ENCODE measurements at places on chromosomes 5 and 9. TPM values are rescaled to one million over a fixed set of nuclear protein-coding genes. Genes with fewer than 3 reads are reported as not detected.

Gene ERP44
- 13.3 TPM for total RNA-seq

- H3K27me3 ChIP-seq: peaks cover 3% of the 10 kb centered on the region
- no peak overlapping the region for H3K27ac ChIP-seq
- no peak for DNase-seq
Observed at GRCh38 chr9:135908093-135908753, 877 bp upstream of the CAMSAP1 start.

Gene FAM174A
- total RNA-seq: 4.0 TPM

DNA sequence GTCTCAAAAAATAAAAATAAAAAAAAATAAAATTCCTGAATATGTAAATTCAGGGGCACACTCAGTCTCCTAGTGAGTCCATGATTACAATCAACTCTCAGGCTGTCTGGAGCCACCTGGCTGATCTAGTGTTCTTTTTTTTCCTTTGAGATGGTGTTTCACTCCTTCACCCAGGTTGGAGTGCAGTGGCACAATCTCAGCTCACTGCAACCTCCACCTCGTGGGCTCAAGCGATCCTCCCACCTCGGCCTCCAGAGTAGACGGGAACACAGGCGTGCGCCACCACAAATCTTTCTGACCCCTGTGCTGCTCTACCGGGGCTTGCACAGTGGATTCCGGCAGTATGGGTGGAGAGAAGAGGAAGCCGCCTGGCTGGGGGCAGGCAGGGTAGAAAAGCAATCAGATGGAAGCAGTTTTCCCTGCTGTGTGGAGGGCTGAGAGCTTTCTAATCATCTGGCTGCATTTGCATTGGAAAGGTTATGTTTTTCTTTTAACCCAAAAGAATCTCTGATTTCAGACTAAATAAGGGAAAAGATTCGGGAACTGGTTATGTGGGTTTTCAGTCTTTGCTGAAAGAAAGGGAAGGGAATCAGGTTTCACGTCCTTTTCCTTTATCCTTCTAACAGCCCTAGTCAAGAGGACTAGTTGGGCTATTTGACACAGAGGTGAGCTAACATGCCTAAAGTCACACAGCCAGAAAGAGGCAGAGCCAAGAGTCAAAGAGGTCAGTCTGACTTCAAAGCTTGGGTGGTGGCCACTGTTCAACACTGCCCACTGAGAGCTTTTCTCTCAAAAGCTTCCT, 26.3 kb upstream of the CORO2A start:
- H3K27me3 ChIP-seq: no peaks in the 10 kb centered on the region
- no peak for DNase-seq
- no peak overlapping the region for H3K4me3 ChIP-seq
- H3K36me3 ChIP-seq: no peaks in the 10 kb centered on the region
- H3K27ac ChIP-seq: no peak overlapping the region

GRCh38 chr9:77498891-77499290, 149.2 kb downstream of the GNA14 start:
- H3K4me1 ChIP-seq: no peaks in the 10 kb centered on the region
- H3K27ac ChIP-seq: no peak overlapping the region
- no peak overlapping the region for H3K4me3 ChIP-seq
- no peaks in the 10 kb centered on the region for H3K27me3 ChIP-seq
- no peaks in the 10 kb centered on the region for H3K36me3 ChIP-seq

DNA sequence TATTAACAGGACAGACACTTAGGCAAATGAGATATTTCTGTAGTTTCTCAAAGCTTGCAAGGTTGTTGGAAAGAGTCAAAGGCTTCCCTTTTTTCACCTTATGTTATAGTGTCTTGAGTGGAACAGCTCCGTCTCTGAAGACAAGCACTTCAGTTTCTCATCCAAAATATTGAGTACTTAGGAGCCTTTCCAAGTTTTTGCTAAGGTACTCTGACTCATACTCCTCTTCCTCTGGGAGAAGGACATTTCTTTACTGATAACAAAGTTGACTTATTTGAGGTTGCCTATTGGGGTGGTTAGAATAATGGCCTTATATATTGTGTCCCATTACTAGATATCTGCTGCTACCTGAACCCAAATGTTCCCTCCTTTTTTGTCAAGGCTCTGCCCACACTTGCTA, 869.6 kb downstream of the MAT2B start:
- H3K4me3 ChIP-seq: no peak overlapping the region
- no peaks in the 10 kb centered on the region for H3K4me1 ChIP-seq
- H3K36me3 ChIP-seq: no peaks in the 10 kb centered on the region
- DNase-seq: no peak

Gene ZNF346
- 41.5 TPM for total RNA-seq

Gene IFNA13
- not detected for total RNA-seq

- H3K4me3 ChIP-seq: no peak overlapping the region
- no peaks in the 10 kb centered on the region for H3K27me3 ChIP-seq
- DNase-seq: no peak
- no peak overlapping the region for H3K27ac ChIP-seq
Observed at GRCh38 chr9:21119093-21119770, 22.4 kb downstream of the IFNW1 start.

GRCh38 chr5:41831155-41831554, 39.1 kb downstream of the OXCT1 start:
- no peaks in the 10 kb centered on the region for H3K27me3 ChIP-seq
- DNase-seq: no peak
- peaks cover 40% of the 10 kb centered on the region for H3K36me3 ChIP-seq
- no peak overlapping the region for H3K4me3 ChIP-seq
- peaks cover 7% of the 10 kb centered on the region for H3K4me1 ChIP-seq
- H3K27ac ChIP-seq: no peak overlapping the region

GRCh38 chr5:40486437-40487275, 193.1 kb upstream of the PTGER4 start:
- no peaks in the 10 kb centered on the region for H3K36me3 ChIP-seq
- no peak overlapping the region for H3K4me3 ChIP-seq
- no peaks in the 10 kb centered on the region for H3K4me1 ChIP-seq

GRCh38 chr9:134980516-134980915, 62.8 kb upstream of the FCN1 start:
- no peaks in the 10 kb centered on the region for H3K4me1 ChIP-seq
- no peak for DNase-seq
- H3K27ac ChIP-seq: no peak overlapping the region
- H3K4me3 ChIP-seq: no peak overlapping the region
- no peaks in the 10 kb centered on the region for H3K36me3 ChIP-seq

- no peaks in the 10 kb centered on the region for H3K36me3 ChIP-seq
- peak; percentile 69 for DNase-seq
- H3K27ac ChIP-seq: peak overlapping the region; percentile 100
- peaks cover 66% of the 10 kb centered on the region for H3K4me1 ChIP-seq
Observed at GRCh38 chr9:124659099-124659659, 111.9 kb downstream of the NR6A1 start.

Gene PLAC8L1
- total RNA-seq: 1.8 TPM

GRCh38 chr5:170405817-170406216, 16.6 kb upstream of the KCNMB1 start:
- H3K27me3 ChIP-seq: no peaks in the 10 kb centered on the region
- H3K4me1 ChIP-seq: peaks cover 10% of the 10 kb centered on the region
- H3K4me3 ChIP-seq: no peak overlapping the region
- no peaks in the 10 kb centered on the region for H3K36me3 ChIP-seq
- no peak overlapping the region for H3K27ac ChIP-seq

DNA sequence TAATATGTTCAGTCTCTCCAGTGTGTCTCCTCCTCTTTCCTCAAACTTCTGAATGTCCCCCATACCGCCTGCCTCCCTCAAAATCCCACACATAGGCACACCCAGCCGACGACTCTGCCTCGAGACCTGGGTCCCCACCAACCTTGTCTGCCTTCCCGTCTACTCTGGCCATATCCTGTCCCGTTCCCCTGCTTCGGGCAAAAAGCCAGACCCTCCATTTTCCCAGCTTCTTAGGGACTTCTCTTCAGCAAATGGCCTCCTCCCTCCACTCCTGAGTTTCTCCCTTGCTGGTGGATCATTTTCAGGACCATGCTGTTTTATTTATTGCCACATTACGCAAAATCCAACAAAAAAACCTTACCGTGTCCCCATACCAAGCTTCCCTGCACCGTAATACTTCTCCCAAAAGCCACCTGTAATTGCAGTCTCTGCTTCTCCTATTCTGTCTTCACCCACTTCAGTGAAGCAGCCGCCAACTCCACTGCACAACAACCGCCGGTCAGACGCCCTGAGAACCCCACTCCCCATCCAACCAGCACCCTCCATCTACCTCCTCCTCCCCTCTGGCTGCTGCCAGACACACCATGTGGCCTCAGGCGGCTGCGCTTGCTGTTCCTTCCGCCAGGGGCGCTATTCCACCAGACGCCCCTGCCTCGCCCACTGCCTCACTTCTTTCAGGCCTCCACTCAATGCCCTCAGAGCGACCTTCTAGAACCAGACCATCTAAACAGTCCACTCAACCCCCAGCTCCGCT, 117.0 kb downstream of the TRPM6 start:
- peak; percentile 39 for DNase-seq
- no peaks in the 10 kb centered on the region for H3K4me1 ChIP-seq
- H3K36me3 ChIP-seq: no peaks in the 10 kb centered on the region
- peaks cover 21% of the 10 kb centered on the region for H3K27me3 ChIP-seq
- H3K27ac ChIP-seq: no peak overlapping the region

DNA sequence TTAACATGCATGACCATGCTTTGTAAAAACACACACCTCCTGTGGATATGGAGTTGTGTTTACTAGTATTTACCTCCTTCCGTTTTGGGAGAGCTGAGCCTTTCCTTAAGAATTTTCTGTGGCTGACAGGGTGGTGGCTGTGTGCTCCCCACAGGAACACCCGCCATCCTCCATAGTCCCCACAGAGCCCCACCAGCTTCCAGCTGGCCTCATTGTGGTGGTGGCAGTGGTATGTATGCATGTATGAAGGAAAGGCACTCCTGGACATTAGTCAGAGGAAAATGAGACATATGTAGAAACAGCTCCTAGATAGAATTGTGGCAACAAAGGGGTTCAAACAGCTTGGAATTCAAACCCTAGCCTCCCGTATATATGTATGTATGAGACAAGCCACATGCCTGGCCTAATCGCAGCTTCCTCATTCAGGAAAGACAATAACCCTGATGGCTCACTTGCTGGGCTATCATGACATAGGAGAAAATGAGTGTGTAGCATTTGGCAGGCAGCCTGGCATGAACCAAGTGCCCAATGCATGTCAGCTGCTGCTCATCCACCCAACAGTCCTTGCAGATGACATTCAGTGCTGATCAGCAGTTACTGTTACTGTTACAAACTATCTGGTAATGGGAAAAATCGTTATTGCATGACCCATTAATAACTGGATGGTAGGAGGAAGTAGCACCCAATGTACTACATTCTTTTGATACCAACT, 459.7 kb downstream of the EBF1 start:
- H3K36me3 ChIP-seq: no peaks in the 10 kb centered on the region
- H3K27me3 ChIP-seq: no peaks in the 10 kb centered on the region
- H3K4me3 ChIP-seq: no peak overlapping the region
- H3K27ac ChIP-seq: no peak overlapping the region

Gene ADAMTS16
- total RNA-seq: 1.7 TPM

- H3K27ac ChIP-seq: no peak overlapping the region
- peaks cover 5% of the 10 kb centered on the region for H3K4me1 ChIP-seq
- no peaks in the 10 kb centered on the region for H3K36me3 ChIP-seq
- peaks cover 60% of the 10 kb centered on the region for H3K27me3 ChIP-seq
- no peak for DNase-seq
Observed at GRCh38 chr5:149733129-149733900, 3.2 kb downstream of the PPARGC1B start.

DNA sequence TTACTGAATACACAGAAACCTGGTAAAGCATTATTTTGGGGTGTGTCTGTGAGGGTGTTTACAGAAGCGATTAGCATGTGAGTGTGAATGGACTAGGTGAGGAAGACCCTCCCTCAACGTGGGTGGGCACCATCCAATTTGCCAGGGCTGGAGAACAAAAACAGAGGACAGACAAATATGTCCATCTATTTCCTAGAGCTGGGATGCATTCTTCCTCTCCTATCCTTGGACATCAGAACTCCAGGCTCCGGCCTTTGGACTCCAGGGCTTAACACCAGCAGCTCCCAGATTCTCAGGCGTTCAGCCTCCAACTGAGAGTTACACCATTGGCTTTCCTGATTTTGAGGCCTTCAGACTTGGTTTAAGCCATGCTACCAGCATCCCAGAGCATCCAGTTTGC, 65.8 kb upstream of the CHD1 start:
- H3K4me1 ChIP-seq: no peaks in the 10 kb centered on the region
- DNase-seq: no peak
- H3K27me3 ChIP-seq: no peaks in the 10 kb centered on the region
- no peaks in the 10 kb centered on the region for H3K36me3 ChIP-seq
- H3K4me3 ChIP-seq: no peak overlapping the region
- H3K27ac ChIP-seq: peak overlapping the region; percentile 71

Gene RLN2
- total RNA-seq: 0.77 TPM

- no peaks in the 10 kb centered on the region for H3K27me3 ChIP-seq
- DNase-seq: peak; percentile 90
Observed at GRCh38 chr5:10353241-10354047, at the start of gene MARCHF6. TSS of gene MARCHF6 (plus strand) at chr5:10353695. CDS start at chr5:10353899, 204 bp downstream.

Gene CDH18
- 2.2 TPM for total RNA-seq

Gene PTPN3
- total RNA-seq: 1.3 TPM

DNA sequence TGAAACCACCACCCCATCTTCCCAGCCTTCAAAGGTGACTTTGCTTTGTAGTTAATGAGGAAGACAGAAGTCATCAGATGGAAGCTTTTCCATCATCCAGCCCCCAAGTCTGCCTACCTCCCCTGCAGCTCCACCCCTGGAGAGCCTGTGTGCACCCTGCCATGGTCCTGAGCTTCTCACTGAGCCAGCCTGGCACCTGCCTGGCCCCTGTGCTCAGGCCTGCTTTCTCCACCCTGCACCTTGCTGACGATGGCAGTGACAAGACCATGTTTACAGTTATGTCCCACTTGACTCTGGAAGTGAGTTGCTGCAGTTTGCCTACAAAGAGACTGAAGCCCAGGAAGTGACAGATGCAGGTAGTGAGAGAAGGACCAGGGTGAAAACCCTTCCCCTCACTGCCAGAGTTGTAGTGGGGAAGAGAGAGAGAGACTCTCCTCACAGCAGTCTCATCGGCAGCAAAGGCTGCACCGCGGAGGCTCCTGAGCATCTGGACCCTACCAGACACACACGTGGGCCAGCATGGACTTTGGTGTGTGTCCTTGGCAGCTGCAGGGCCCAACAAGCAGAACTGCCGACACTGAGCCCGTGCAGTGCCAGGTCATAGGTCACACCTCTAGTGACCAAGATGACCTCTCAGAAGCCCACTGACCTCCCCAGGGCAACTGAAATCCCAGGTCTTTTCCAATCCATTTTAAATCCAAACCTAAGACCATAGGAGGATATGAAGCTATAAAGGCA, 107.1 kb downstream of the CACNA1B start:
- no peaks in the 10 kb centered on the region for H3K4me1 ChIP-seq
- H3K4me3 ChIP-seq: no peak overlapping the region
- H3K27ac ChIP-seq: peak overlapping the region; percentile 43
- DNase-seq: no peak

Gene OTP
- 3.1 TPM for total RNA-seq

Gene AQP7
- total RNA-seq: 0.98 TPM

Gene SPATA6L
- 0.44 TPM for total RNA-seq

Data from neural crest cell (in vitro differentiated cells).